ENCODE measurements at places on chromosomes 7 and 10.

DNA sequence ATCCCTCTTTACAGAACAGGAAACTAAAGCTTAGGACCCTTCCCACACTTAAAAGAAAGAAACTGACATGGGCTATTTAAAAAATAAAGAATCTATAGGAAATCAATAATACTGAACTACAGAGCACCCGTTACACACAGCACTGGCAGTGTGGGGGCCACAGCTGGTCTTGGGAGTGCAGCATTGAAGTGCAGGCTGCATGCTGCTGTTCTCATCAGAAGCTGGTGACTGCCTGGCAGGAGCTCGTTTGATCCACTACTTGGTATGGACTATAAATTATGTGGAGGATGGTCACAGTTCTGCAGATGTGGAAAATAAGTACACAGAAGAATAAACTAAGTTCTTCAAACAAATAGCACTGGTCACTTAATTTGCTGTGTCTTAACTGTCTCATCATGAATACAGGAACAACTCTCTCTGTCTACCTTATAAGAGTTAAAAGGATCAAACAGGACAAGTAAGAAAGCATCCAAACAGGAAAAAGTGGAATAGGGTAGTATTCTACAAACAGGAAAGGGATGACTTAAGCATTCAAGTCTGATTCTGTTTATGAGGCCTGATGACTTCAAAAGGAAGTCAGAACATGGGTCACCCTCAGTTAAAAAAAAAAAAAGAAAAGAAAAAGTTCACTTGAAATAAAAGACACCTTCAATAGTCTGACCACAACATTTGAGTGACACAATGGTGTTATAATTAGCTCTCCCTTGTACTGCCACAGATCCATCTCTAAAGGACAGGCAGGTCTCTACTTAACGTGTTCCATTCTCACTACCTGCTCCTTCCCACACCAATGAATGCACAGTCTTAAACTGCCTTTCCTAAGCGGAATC lies 21.0 kb downstream of the DOCK4 start:
- DNase-seq = no peak

DNA sequence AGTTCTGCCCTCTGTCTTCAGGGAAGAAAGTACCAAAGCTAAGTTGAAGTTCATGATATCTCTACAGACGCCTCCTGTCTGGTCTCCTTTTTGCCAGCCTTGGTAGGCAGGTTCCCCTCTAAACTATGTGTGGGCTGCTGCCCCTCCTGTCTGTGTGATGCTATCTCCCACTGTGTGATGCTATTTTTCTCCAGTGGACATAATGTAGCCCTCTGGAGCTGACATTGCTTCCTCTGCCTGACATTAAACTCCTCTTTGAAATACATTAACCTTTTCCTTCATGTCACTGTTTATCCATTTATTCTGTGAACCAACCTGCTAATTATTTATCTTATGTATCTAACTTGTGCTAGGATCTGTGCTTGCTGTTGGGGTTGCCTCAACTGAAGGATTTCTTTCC lies at the start of gene PRSS58:
PRSS58 (minus strand) TSS at position 101 of the 400 bp plus-strand sequence. CDS start 351 bp downstream, outside the sequence.
- no peak for DNase-seq

DNA sequence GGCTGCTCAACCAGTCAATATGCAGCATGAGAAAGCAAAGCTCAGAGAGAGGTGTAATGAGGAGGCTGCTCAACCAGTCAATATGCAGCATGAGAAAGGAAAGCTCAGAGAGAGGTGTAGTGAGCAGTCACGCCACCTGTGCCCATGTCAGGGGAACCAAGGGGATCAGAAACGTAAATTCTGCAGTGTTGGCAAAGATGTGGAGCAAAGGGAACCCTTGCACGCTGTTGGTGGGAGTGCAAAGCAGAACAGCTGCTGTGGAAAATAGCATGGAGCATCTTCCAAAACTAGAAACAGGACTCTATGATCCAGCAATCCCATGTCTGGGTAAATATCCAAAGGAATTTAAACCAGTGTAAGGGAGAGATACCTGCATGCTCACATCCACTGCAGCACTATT lies 194.9 kb downstream of the DIP2C start:
- DNase-seq = no peak

DNA sequence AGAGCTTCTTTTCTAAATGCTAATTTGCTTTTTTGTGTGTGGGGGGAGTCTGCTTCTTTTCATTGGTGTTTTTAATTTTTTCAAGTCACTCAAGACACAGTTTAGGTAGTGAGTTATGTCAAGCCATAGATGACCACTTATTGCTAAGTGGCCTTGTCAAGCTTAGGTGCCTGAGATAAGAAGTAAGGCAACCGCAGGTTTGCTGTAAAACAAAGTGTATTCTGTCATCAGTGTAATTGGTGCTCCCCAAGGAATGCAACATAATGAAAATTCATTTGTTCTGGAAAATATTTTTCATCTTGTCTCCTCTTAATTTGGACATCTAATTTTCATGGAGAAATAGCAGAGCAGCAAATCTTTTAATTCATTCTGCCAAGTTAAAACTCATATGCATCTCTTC lies 249.6 kb downstream of the EXOC4 start:
- DNase-seq = no peak

- no peak for DNase-seq
Observed at GRCh38 chr7:150586068-150586784, 19.0 kb downstream of the GIMAP4 start.

DNA sequence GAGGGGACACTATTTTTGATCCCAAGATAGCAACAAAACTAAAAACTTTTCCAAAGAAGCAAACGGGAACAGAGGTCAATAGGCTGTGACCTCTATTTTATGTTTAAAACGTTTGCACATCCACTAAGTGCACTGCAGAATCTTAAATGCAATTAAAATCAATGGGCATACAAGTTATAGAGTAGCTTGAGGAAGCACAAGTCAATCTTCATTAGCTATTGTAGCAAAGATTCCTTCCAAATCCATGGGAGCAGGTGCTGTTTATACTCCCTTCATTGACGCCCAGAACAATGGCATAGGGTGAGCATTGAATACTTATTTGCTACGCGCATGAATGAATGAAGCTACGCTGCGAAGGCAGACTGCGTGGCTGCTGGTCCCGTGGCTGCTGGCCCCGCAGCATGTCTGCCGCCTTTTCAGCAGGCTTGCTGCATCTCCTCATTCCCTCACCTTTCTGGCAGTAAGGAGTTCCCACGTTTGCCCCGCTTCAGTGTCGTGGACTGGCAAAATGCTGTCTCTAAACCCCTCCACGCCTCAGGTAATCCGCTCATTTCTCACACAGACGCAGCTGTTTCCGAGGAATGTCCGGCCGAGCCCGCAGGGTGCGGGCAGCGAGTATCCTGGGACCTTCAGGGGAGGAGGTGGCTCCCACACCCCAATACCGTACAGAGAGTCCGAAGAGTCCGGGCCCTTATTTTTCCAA lies 754 bp upstream of the PHYHIPL start:
- DNase-seq = no peak

GRCh38 chr10:110434489-110435096 lies 63.1 kb upstream of the DUSP5 start:
- no peak for DNase-seq

All from stimulated activated CD4-positive, alpha-beta T cell treated with anti-CD3 and anti-CD28 coated beads, Interleukin-1b, Interleukin-23, amount 100 ng/mL, for 1 hour (primary cell).